ENCODE measurements at places on chromosomes 7 and 10. TPM values are rescaled to one million over a fixed set of nuclear protein-coding genes. Genes with fewer than 3 reads are reported as not detected.

The KCNIP2 gene
- 0.81 TPM for total RNA-seq

The CRHR2 gene
- total RNA-seq: not detected

The DLX6 gene
- total RNA-seq: 3.4 TPM

The RSU1 gene
- total RNA-seq: 23.3 TPM

The PKD2L1 gene
- not detected for total RNA-seq

The SPDYE1 gene
- total RNA-seq: not detected

The GPR37 gene
- total RNA-seq: 0.30 TPM

The GNG11 gene
- 12.5 TPM for total RNA-seq

The STAG3 gene
- 1.3 TPM for total RNA-seq

The ICA1 gene
- total RNA-seq: not detected

The OPN1SW gene
- total RNA-seq: not detected

The NOC3L gene
- total RNA-seq: 31.3 TPM

The MRC1 gene
- not detected for total RNA-seq

DNA sequence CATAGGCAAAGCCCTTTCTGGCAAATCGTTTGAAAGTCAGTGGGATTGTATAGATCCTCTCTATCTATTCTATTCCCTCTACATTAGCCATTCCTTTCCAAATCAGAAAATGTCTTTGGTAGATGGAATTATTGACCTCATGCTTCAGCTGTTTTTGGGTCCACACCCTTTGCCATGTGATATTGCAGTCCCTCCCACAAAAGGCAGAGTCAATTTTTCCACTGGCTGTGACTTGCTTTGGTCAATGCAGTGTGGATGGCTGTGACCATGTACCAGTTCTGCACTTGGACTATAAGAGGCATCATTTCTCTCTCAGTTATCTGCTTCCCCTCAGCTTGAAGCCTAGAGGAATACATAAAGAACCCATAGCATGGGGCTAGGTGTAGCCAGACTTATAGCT is 332.9 kb downstream of the PTEN start:
- DNase-seq: no peak

DNA sequence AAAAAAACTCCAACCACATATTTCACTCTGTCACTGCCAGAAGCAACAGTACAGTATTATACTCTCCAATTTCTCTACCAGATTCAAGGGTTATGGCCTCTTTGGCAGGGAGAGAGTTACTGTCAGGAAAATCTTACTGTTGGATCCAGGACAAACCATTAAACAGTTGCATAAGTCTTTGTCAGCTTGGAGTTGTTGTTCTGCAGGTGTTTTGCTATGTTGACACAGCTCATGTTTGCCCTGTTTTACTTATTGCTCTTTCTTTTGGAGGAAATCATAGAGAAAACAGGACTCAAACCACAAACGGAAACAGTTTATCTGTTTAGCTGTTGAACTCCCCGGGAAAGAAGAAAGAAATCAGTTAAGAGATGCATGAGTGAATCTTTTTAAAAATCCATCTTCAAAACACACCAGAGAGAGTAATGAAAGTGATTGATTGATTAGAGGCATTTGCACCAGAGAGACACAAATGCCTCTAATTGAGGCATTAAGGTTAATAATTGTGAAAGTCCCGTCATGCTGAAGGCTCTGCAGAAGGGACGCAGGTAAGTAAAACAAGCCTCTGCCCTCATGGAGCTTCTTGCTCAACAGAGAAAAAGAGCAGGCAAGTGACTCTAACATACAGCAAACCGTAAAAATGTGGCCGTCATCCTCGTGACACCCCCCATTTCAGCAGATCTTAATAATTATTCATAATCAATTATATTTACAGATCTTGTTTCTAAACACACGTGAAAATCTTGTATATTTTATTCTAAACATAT is 38.7 kb upstream of the ARHGAP21 start:
- no peak for DNase-seq

DNA sequence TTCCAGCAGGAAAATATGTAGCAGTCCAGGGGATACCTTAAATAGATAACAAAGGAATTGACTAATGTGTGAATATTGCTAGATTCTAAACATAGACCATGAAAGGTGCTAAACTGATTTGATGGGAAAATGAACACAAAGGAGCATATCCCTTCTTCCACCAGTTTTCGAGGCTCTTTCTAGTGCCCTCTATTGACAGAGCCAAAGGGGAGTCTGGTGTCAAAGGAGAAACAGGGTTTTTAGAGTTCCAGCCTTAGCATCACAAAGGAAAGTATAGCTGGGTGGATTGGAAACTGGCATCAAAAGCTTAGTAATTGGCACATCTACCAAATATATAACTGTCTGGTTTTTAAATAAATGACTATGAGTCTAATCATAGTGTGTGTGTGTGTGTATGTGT is 636.8 kb downstream of the ETV1 start:
- no peak for DNase-seq

GRCh38 chr7:89731751-89732445 is 422.4 kb upstream of the STEAP1 start:
- no peak for DNase-seq

DNA sequence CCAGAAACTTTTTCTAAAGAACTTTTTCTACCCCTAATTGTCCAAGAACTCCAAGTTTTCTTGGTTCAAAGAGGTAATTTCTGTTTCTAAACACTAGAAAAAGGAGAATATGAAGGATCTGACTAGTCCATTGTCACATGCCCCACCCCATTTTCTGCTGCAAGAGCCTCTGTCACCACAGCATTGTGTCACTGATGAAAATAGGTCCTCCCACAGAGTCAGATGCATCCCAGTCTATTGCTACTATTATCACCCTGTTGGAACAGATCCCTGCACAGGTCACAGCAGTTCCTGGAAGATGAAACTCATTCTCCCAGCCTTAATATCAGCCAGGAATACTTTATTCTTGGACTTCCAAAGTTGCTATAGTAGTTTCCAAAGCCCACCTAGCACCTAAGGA is 7.5 kb upstream of the CFTR start:
- no peak for DNase-seq

GRCh38 chr7:10913457-10913856 is 60.2 kb upstream of the PHF14 start:
- DNase-seq: peak; percentile 91

DNA sequence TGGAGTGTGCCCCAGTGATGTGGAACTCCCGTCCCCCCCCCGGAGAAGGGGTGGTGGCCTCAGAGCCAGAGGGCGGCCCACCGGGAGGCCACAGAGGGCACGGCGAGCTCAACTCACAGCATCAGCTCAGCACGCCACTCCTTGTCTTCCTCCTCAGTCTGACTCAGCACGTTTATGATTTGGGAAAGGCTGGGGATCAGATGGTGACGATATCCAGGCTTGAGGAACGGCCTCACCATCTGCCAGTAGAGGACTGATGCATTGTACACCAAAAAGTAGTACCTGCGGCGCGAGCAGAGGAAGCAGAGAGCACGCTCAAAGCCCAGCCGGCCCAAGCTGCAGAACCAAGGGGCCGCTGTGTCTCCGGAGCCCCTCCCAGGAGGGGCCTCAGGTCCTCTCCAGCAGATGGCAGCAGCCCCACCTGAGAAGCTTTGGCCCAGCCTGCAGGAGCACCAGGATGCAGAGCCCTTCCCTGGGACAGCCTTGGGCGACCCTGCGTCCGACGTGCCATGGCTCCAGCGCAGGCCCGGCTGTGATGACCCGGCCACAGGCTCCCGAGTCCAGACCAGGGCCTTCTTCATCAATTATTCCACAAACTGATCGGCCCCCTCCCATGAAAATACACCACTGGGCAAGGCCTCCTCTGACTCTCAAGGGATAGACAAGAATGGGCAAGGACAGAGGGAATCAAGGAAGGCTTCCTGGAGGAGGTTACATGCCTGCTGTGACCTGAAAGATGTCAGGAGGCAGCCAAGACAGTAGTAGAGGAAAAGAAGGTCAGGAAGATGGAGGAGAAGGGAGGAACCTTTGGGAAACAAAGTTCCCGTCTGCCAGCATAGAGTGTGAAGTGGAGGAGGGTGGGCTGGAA is 3.7 kb downstream of the CFAP46 start:
- peak; percentile 24 for DNase-seq

GRCh38 chr7:37212051-37212450 is 236.6 kb downstream of the ELMO1 start:
- DNase-seq: no peak

- no peak for DNase-seq
Observed at GRCh38 chr7:111045449-111045848, 45.5 kb upstream of the LRRN3 start.

GRCh38 chr7:79749856-79750255 is 296.4 kb upstream of the MAGI2 start:
- no peak for DNase-seq

DNA sequence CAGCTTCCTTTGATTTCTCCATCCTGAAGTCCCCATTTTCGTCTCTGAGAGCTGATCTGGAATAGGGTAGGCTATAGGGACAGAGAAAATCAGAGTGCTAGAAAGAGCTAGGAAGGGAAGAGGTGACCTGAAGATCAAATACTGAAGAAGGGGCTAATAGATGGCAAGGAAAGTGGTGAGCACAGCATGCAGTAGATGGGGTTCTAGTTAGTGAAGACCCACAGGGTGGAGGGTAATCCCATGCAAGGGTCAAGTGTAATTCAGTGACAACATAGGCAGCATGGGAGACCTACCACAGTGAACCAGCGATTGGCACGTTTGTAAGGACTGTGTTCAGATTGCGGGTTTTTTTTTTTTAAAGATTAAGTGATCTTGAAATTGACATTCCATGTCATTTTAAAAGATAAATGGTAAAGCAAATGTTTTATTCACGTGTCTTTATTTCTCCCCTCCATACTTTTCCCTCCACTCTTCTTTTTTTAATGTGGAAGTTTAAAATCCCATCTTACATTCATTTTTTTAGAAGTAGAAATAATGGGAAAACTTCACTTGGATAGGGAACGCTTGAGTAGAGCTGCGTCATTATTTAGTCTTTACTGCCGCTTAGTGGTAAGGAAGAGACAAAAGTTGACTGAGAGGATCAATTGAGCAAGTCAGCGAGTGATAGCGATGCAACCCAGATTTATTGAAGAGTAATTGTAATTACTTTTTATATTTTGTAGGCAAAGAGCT is 21.0 kb upstream of the ABI1 start:
- DNase-seq: no peak

DNA sequence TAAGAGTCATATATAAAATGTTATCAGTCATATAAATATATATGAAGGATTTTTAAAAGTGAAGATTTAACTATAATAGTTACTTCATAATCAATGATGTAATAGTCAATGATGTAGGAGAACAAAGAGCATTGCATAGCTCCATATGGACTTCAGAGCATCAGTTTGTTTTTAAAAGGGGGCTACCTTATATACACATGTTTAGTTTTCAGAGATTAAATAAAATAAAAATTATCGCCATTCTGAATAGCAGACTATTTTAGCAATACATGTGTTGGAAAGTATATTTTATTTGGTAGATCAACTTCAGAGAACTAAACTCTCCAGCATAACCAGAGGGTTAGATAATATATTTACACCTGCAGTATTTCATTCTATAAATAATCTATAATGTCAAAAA is 29.1 kb upstream of the EPC1 start:
- DNase-seq: no peak

DNA sequence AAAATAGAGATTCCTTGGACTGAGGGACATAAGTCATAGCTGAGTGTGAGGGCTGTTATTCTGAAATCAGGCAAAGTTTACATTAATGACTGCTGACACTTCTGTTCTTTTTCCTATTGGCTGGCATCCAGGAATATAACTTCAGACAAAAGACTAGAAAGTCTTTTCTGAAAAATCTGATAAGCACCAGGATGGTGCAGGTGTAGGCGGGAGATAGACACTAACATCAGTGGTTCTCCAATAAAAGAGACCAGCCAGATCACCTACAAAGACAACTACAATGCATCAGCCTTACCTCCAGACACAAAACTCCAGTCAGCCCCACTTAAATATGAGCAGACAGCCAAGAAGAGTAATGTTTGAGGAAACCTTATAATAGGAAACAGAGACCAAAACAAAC is 168.3 kb upstream of the LRGUK start:
- DNase-seq: no peak

DNA sequence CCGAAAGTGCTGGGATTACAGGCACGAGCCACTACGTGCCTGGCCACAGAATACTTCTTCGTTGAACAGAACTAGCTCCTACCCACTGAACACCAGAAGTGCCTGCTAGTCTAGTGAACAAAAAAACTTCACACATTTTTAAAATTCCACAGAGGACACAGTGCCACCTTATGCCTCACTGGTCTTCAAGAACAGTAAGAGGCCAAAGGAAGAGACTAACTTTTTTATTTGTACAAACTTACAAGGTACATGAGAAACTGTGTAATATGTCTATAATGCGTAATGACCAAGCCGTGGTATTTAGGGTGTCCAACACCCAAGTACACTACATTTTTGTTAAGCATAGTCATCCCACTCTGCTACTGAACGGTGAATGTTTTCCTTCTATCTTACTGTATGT is 144.4 kb upstream of the PTER start:
- no peak for DNase-seq

GRCh38 chr7:149071641-149072437 is 18.7 kb downstream of the ZNF786 start:
- DNase-seq: no peak

GRCh38 chr7:37945336-37945735 is 24.9 kb downstream of the EPDR1 start:
- peak; percentile 47 for DNase-seq

GRCh38 chr10:124117833-124118232 is 24.4 kb upstream of the CHST15 start:
- no peak for DNase-seq

DNA sequence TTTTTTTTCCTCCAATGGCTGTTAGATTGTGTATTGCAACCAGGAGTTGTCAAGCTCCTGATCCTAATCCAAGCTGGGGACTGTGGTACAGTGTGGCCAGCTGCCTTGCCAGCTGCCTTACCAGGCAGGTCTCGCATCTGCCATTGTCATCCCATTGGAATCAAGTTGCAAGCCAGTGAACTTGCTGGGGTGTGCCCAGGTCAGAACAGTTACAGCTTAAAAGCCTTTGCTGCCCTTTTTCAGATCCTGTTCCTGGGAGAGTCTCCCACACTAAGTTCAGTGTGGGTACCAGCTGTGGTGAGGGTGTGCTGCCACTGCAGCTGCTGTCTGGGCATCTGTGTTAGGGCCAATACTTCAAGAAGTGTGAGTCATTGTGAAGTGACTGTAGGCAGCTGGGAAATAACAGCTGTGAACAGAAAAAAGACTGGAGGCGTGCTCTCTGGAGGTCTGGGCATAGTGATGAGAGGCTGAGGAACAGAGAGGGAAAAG is 72.8 kb downstream of the CCNY start:
- peak; percentile 93 for DNase-seq

- no peak for DNase-seq
Observed at GRCh38 chr10:119407254-119407777, 135.2 kb downstream of the RGS10 start.

- no peak for DNase-seq
Observed at GRCh38 chr7:120729245-120729644, 128.7 kb downstream of the TSPAN12 start.

- peak; percentile 25 for DNase-seq
Observed at GRCh38 chr10:98910048-98910447, 325.6 kb downstream of the HPSE2 start.

DNA sequence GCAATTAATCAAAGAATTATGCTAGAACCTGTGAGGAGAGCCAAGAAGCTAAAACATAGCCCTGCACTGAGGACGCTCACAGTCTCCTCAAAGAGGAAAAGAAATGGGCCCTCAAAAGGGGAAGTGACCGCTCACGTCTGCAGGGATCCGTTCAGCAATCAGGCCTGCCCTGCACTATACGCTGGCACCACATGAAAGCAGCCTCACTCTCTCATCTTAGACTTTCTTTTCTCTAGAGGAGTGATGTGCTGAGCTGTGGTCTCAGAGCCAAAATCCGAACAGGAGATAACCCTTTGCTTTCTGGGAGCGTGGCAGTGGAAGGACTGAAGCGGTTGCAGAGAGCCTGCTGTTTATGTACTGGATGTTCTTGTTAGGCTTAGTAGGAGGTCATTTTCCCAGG is 6.3 kb upstream of the IL2RA start:
- no peak for DNase-seq
